Ammon's horn (tissue), 1 donor: ENCODE measurements at places on chromosomes 2 and 18.
A peak's percentile ranks its signal among the peaks of the same experiment; 100 is the strongest.

- DNase-seq = no peak
Observed at GRCh38 chr18:50662177-50662576, 102.3 kb downstream of the MAPK4 start.

- DNase-seq = no peak
Observed at GRCh38 chr2:205769495-205769850, 87.2 kb downstream of the NRP2 start.

- peak; percentile 18 for DNase-seq
Observed at GRCh38 chr18:21914739-21915319, 174.2 kb downstream of the MIB1 start.

GRCh38 chr2:151878655-151879563 is 50.7 kb upstream of the ARL5A start:
- no peak for DNase-seq

DNA sequence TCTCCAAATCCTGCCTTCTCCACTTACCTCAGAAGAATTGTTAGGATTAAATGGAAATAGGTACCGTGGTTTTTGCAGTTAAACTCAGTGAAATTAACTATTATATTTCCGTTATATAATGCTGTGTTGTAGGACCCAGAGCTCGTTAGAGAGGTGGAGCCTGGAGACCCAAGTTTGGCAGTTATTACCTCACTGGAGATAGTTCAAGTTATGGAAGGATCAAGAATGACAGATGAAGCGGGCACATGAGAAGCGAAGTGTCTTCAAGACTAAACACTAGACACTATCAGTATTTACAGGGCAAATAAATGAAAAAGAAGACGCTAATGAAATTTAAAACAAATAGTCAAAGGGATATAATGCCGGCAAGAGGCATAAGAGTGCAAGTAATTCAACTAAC is 866 bp downstream of the CWC22 start:
- no peak for DNase-seq

DNA sequence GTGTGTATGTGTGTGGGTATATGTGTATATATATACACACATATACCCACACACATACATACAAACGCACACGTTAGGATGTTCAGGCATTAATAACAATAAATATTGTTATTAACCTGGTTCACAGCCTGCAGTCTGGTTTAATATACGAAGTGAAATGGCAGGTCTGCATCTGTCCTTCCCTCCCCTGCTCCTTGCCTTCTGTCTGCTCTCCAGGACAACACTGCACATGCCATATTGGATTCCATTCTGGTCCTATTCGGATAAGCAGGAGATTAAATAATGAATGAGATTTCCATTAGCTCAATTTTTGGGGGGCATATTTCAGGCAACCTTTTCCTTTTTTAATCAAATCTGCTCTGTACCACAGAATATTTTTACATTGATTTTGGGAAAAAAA is 158.0 kb downstream of the CELF4 start:
- DNase-seq = no peak

DNA sequence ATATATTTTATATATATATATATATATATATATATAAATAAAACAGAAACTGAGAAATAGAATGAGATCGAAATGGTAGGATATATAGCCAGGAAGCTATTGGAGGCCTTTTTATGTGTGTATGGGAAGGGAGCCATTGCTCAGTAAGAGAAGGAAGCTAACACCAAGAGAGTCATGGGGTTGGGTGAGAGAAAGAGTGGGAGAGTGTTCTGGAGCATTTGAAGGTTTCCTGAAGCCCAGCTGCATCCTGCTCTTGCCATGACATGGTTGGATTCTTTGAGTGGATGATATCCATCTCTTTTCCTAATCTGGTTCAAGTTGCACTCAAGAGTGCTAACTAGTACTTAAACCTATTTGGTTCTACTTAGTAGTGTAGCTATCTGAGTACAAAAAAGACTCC is 282.3 kb downstream of the DYSF start:
- no peak for DNase-seq

- no peak for DNase-seq
Observed at GRCh38 chr18:24378598-24378997, 19.0 kb downstream of the OSBPL1A start.

DNA sequence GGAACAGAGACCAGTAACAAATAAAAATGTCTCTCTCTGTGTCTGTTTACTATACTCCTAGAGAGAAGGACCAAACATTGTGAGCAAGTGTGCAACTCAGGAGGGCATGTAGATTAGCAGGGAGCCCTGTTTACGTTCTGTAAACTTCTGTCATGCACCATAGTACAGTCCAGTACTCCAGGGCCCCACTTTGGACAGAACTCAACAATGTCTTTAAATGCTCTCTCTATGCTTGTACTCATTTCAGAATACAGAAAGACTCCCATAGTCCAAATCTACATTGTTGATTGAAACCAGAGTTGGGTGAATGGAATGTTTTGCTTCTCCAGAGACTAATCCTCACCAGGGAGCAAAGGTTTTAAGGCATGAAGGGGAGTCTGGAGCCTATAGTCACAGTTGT is 934.8 kb downstream of the NRXN1 start:
- no peak for DNase-seq

DNA sequence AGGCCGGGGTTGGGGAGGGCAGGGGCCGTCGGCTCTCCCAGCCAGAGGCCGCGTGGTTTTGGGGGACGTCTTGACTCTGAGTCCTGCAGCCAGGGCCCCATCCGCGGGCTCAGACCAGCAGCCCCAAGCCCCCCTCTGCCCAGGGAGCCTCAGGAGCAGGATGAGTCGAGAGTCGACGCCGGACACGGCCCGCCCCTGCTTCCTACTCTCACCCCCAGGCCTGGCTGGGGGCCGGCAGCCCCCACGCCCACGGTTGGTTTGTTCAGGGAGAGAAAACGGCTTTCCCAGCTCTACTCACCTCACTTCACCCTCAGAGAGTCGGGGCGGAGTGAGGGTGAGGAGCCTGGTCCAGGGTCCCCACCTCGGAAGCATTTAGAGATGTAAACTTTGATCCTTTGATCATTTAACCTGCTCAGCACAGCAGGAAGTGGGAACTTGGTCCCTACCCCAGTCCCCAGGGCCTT is 6.9 kb downstream of the SNORC start:
- no peak for DNase-seq

DNA sequence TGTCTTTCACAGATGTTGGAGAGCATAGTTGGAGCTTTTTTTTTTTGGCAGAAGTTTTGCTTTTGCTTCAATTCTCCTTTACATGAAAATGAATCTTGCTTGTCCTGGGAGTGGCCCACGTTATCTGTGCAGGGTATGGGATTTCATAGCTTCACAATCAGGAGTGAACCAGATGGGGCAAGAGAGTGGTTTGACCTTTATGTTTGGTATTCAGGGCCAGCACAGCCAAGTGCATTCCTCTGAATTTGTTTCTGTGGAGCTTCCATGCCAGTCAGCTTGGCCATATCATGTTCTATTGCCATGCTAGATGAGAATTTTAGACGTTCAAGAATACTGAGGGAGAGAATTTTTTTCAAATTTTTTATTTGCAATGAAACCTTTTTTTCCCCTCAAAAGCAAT is 116.6 kb downstream of the PRPF40A start:
- DNase-seq = no peak

- no peak for DNase-seq
Observed at GRCh38 chr2:39487398-39488250, 50.5 kb upstream of the MAP4K3 start.

DNA sequence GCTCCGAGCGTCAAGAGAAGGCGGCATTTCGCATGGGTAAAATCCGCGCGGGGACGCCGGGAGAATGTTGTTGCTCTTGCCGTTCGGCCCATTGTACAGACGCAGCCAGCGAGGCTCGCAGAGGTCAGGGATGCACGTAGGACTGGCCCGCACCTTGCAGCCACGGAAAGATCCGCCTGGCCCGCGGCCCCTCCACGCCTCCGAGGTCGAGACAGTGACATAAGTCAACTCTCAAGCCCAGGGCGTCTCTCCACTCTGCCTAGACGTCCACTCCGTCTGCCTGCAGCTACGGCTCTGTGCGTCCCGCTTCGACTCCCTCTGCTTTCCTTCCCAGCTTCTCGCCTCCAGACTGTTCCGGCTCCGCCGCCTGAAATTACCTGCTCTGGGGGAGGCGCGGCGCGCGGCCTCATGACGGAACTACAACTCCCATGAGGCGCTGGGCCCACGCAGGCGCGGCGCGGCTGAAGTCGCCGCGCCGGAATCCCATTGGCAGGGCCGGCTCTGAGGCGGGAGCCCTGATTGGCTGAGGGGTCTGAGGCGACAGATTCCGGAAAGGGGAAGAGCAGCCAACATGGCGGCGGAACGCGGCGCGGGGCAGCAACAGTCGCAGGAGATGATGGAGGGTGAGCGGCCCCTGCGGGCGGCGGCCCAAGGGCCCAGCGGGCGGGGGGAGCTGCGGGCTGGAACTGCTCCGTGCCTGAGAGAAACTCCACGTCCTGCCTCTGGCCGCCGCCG is at the start of gene PPP1R7:
Gene PPP1R7 (plus strand): TSS at position 543 of the 735 bp plus-strand sequence. CDS start 29 bp downstream, at position 572.
- DNase-seq = peak; percentile 95

GRCh38 chr2:43418680-43419079 is 177.2 kb downstream of the THADA start:
- DNase-seq = no peak

GRCh38 chr18:8802017-8802672 is 96.8 kb downstream of the MTCL1 start:
- no peak for DNase-seq

GRCh38 chr18:7789856-7790552 is 222.9 kb downstream of the PTPRM start:
- peak; percentile 28 for DNase-seq

- no peak for DNase-seq
Observed at GRCh38 chr18:13389491-13390131, 171.1 kb downstream of the LDLRAD4 start.

DNA sequence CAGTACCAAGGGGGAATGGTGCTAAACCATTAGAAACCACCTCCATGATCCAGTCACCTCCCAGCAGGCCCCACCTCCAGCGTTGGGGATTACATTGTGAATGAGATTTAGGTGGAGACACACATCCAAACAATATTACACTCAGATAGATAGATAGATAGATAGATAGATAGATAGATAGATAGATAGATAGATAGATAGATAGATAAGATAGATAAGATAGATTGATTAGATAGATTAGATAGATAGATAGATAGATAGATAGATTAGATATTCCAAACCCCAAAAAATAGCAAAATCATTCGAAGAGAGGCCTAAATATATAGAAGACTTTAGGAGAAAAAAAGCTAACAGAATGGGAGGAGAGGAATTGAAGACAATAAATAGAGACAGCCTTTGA is 42.8 kb upstream of the UBXN4 start:
- DNase-seq = no peak

DNA sequence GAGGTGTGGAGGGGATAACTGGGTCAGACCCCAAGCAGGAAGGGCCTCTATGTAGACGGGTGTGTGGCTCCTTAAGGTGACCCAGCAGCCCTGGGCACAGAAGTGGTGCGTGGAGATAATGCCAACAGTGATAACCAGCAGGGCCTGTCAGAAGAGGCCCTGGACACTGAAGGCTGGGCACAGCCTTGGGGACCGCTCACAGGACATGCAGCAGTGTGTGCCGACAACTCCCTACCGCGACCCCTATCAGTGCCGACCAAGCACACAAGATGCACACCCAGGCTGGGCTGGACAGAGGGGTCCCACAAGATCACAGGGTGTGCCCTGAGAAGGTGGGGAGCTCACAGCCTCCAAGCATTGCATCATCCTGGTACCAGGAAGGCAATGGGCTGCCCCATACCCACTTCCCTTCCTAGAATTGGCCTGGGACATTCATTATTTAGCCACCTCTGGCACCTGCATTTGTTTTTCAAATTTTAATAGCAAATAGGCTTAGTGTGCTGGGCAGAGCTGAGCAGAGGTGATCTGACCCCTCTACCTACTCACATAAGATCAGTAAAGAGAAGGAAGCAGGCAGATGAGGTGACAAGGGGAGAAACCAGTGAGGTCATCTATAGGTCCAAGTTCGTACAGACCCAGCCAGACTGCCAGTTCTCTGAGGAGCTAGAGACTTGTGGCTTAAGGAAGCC is 55.2 kb downstream of the BCL11A start:
- no peak for DNase-seq

DNA sequence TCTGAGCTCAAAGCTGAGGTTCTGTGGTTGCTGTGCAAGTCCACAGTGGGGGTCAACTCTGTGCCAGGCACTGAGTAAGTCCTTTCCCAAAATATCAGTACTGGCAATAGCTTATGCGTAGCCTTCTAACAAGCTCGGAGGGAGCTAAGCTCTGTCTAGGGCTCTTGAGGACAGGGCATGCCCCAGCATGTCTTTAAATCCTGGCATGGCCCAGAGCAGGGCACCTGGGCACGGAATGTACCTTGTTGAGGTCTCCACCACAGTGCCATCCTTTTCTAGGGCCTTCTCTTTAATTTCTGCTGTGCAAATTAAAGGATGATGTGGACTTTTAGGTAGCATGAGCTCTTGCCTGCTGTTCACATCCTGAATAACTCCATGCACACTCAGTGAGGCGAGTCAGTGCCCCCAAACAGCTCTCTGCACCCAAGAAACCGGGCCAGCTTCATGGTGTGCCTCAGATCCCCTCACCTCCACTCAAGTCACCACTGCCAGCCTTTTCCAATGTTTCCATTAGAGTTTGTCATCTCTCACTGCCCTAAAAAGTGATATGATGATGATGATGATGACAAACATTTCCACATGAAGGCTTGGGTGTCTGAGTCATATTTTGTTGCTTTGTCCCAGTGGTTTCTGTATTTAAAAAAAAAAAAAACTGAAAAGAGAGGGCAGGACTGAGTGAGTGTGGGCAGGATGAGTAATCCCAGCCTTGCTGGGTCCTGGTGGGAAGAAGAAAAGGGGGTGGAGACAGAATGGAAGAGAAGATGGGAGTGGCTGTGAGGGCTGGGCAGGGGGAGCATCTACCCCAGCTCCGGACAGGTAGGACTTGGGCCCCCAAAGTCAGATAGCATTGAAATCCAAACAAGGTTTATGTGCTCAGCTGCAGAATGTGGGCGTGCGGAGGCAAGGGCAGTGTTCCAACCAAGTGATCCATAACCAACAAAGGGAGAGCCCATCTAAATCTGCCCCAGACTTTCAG is 78.9 kb downstream of the ZBTB7C start:
- DNase-seq = peak; percentile 40

DNA sequence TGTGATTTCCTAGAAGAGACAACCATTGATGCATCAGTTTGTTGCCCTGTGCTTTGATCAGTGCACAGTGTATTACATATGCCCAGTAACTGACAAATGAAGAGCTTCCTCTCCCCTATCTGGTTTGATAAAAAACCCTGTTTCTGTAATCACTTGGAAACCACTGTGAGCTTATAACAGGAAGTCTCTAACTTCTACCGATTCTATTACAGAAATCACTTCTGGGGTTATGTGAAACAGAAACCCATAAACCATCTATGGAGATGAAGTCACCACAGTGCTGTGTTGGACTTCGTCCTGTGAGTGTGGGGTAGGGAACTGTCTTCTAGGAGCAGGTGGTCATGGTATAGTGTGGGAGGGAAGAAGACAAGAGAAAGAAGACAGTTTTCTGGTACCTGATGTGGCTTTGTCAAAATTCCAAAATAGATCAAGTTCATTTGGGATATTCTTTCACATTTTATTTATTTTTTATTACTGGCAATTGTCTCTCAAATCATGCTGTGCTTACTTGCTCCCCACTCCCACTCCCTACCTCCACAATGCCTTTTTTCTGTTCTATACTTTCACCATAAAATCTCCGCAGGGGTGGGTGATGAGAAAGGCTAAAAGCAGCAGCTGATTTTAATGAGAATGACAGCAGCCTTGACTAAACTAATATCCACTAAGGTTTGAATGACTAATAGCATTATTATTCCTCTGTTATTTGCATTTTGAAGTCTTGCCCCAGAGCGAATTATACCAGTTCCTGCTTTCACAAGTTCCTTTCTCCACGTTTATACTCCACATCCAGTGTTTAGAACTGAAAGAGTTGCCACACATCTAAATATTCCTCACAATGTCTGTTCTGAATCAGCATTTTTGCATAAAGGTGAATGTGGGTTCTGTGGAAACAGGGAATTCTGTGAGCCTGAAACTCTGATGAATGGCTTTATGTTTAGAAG is 41.7 kb upstream of the RND3 start:
- no peak for DNase-seq
